ENCODE measurements at places on chromosomes 1 and 21. TPM values are rescaled to one million over a fixed set of nuclear protein-coding genes. Genes with fewer than 3 reads are reported as not detected.

GRCh38 chr1:147620543-147620942, 49.8 kb downstream of the ACP6 start:
- peak; percentile 47 for DNase-seq

The VASH2 gene
- total RNA-seq, result 4.4 TPM

DNA sequence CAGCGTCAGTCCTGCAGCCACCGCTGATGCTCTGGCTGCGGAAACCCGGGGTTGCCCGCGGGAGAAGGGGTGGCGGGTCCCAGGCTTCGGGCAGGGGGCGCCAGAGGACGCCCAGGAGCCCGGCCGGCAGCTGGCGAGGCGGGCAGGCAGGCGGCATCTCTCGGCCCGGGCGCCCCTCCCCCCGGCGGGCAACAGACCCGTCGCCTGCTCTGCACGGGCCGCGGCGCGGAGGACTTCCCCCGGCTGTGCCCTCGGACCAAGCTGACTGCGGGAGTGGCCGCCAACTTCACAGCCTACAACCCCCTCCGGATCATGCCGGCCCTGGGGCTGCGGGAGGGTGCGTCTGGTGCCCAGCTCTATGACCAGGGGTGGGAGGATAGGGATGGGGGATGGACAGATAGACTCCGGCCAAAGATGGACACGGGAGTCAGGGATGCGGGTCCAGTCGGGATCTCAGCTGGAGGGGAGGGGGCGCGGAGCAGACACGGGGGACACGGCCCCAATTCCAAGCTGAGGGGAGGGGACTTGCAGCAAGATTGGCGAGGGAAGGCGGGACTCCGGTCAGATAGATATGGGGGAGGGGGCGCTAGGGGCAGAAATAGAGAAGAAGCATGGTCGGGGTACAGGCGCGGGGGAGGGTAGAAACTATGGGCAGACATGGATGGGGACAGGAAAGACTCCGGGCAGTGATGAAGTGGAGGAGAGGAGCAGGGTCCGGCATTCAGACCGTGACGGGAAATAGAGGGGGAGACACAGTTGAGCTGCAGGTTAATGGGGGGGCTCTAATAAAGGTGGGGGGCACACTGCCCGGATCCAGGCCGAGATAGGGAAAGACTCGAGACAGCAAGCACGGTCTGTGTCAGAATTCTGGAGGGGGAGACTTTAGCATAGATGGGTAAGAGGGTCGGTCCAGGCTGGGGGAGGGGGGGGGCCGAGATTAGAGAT, 1.1 kb downstream of the ADGRB2 start:
- peak; percentile 87 for DNase-seq

DNA sequence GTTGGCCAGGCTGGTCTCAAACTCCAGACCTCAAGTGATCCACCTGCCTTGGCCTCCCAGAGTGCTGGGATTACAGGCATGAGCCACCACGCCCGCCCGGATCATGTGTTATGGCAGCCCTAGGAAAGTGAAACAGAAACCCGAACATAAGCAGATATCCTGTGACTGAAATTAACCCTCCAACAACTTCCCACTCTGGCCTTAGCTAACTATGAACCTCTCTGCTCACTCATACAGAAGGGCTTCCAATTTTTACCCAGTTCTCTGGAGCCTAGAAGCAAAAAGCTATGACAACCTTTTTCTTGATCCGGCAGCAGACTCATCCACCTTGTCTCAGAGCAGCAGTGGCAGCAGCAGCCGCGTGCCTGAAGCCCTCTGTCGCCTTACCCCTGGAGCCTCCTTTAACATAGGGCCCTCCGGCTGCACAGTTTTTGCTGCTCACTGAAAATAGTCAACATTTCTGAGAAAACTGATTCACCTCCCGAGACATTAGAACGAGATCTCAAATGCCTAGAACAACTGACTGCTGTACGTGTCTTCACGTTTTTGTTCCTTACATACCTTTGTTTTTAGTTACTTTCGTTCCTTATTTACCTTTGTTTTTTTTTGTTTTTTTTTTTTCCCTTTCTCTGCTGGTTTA, 9.3 kb downstream of the CBR1 start:
- peak; percentile 47 for DNase-seq

The RIPPLY3 gene
- not detected for total RNA-seq

The SLC37A1 gene
- total RNA-seq, result 23.2 TPM

DNA sequence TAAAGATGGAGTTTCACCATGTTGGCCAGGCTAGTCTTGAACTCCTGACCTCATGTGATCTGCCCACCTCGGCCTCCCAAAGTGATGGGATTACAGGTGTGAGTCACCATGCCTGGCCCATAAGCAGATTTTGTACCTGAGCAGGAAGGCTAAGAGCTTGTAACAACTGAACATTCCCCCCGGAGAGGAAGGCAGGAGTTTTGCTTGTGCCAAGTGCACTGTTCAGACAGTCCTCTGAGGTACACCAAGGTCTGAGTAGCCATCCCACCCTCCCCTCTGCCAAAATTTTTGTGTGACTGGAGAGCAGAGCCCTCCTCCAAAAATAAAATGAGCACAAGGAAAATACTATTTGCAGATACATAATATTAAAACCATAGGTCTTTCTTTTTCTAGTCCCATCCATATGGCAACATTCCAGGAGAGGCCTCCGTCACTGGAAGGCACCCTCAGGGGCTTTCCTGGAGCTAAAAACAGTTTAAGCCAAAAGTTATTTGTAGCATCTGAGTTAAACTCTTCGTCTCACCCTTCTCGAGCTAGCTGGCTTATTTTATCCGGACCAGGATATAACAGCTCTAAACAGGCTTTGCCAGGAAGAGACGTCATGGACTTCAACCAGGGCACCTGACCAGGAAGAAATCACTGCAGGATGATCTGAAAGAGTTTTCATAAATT, 27.2 kb downstream of the CAPN2 start:
- DNase-seq, result no peak

The CD53 gene
- 0.46 TPM for total RNA-seq

The OR6N1 gene
- not detected for total RNA-seq

The TNNI3K gene
- total RNA-seq, result 0.36 TPM

GRCh38 chr1:53330819-53331218, 2.9 kb upstream of the LRP8 start:
- no peak for DNase-seq

The IFNAR1 gene
- 45.2 TPM for total RNA-seq

DNA sequence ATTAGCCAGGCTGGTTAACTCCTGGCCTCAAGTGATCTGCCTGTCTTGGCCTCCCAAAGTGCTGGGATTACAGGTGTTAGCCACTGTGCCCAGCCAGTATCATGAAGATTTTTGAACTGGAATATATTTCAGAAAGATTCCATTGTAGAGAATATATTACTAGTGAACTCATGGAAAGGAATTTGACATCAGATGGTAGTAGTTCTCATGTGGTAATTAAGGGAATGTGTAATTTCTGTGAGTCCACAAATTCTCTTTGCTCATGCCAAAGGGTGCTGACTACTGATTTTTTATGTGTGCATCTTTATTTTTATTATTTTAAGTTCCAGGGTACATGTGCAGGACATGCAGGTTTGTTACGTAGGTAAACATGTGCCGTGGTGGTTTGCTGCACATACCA, 10.4 kb downstream of the DTL start:
- no peak for DNase-seq

Measured in Daoy (cell line).